ENCODE measurements at places on chromosomes 4 and X.

DNA sequence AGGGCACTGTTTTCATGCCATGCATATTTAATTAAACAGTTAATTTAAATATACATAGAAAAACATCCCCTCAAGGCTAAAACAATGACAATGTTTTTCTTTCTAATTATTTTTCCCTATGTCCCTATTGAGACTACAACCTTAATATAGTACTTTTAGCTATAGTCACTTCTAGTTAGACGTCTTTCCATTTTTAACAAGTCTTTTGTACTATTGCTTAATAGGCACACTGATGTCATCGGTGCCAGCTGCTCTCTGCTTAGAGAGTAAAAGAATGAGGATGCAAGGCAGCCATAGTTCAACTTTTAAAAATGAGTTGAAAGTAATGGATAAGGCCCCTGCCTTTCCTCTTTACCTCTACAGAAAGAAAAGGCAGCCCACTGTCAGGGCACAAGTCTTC is 191.1 kb downstream of the KCTD8 start:
- no peak for DNase-seq

DNA sequence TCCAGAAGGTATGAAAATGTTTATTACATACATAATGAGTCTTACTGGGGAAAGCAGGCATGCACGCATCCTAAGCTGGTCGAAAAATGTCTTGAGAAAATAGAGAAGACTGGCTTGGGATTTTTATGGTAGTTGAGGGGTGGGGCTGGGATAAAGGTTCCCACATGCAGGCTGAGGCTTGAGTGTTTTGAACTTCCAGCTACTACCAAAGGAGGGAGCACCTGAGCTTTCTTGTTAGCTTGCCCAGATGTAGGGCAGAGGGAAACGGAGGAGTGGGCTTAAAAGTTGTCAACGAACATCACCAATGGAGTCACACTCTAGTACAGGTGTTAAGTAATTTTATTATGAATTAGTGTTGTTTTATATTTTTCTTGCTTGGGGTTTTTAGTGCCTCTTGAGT is 39.6 kb upstream of the SRPX start:
- no peak for DNase-seq

- DNase-seq = no peak
Measured at GRCh38 chrX:150329282-150329681, 33.8 kb upstream of the MAMLD1 start.

- DNase-seq = no peak
Measured at GRCh38 chr4:825063-825970, 612 bp downstream of the CPLX1 start.

DNA sequence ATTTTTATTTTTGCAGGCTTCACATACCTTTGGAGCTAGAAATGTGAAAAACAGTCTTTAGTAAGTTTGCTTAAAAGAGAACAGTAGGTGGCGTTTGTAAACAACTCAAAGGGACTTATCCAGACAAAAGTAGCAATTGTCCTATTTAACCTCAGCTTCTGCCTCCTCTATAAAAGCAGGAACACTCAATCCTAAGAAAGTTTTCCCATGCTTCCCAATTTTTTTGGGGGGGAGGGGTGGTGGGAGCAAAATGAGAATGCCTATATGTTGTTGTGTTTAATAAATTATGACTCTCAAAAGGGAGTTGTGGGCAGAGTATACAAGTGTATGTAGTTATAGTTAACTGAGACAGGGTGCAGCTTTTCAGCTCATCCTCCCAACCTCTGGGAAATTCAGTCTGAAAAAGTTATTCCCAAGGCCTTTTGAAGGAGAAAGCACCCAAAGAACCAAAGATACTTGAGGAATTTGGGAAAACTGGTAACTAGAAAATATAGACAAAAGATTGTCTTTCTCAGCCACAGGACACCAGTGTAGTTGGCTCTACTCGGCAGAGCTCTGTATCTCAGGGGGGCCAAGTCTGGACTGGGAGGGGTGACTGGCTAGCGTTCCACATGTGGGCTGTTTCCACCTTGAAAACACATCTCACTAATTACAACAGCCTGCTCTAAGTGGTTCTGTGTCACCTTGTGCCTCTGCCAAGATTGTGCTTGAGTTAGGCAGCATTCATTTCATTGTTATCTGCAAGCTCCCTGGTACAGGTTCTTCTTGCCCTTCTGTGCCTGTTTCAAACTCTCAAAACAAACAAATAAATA is 2.8 kb downstream of the SFRP2 start:
- no peak for DNase-seq

GRCh38 chr4:154452798-154453346 is 38.7 kb downstream of the DCHS2 start:
- no peak for DNase-seq

Data from stimulated activated CD4-positive, alpha-beta T cell treated with anti-CD3 and anti-CD28 coated beads, Interleukin-4, amount 100 ng/mL, for 24 hours (primary cell).